ENCODE measurements at places on chromosomes 1 and 21. TPM values are rescaled to one million over a fixed set of nuclear protein-coding genes. Genes with fewer than 3 reads are reported as not detected.

Gene AMY2B
- 1.3 TPM for total RNA-seq

Gene CRB1
- total RNA-seq = not detected

DNA sequence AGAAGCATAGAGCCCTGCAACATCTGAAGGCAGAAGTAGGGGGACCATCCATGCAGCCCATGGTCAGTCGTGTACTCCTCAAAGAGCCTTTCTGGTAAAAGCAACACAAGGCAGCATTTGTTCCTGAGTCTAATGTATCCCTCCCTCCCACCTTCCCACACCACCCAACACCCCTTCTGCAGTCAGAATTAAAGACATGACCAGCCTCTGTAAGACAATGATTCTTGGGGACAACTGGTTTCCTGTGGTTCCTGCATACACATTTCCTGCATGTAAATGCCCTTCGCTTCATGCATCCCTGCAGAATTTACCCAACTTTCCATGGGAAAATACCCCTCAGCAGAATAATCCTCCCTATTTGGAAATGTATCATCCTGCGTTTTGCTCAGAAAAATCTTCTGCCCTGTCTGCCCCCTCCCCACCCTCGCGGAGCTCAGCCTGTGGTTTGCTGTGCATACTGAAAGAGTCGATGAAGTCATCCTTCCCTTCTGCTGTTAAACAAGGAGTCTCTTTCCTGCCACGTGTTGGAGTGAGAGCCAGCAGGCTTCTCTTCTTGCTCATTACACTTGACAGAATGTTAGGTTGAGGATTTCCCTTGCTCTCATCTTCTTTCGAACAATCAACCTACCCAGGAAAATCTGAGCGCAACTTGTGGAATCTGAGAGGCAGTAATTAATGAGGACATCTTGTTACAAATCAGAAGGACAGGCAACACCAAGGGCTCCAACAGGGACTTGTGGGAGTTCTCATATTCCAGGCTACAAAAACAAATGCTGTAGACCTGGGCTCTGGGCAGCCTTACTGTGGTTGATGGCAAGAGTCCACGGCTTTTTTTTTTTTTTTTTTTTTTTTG lies 4.7 kb downstream of the TNN start:
- no peaks in the 10 kb centered on the region for H3K36me3 ChIP-seq
- no peaks in the 10 kb centered on the region for H3K4me1 ChIP-seq
- no peak for DNase-seq
- H3K27ac ChIP-seq = no peak overlapping the region
- no peak overlapping the region for H3K4me3 ChIP-seq

DNA sequence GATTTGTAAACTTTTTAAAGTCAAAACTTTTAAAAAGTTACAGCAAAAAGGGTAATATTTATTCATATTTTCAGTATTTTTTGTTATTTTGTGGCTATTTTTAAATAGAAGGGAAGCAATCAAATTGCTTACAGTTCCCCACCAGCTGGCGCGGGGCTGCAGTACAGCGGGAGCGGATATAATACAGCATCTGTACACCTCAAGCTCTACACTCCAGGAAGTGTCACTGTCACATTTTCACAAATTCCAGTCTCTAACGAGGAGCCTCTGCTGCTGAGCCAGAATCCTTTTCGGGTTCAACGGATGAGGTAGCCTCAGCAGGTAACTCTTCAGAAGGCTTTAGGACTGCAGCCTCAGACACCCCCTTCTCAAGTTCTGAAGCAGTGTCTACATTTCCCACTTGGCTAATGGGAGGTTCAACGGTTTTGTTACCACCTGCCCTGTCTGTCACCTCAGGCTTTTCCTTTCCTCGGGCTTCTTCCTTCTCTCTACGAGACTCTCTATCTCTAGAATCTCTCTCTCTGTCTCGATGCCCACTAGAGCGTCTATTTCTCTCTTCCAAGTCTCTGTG lies 11.7 kb downstream of the SOD1 start:
- peaks cover 4% of the 10 kb centered on the region for H3K4me1 ChIP-seq
- no peak overlapping the region for H3K27ac ChIP-seq
- DNase-seq = no peak
- H3K36me3 ChIP-seq = peaks cover 34% of the 10 kb centered on the region
- H3K4me3 ChIP-seq = no peak overlapping the region

GRCh38 chr1:240646571-240647240 lies 34.8 kb upstream of the GREM2 start:
- H3K27me3 ChIP-seq = no peaks in the 10 kb centered on the region
- no peaks in the 10 kb centered on the region for H3K4me1 ChIP-seq
- no peak overlapping the region for H3K27ac ChIP-seq
- no peak overlapping the region for H3K4me3 ChIP-seq

GRCh38 chr1:167746988-167747655 lies 25.3 kb downstream of the MPZL1 start:
- no peak overlapping the region for H3K27ac ChIP-seq
- no peak overlapping the region for H3K4me3 ChIP-seq
- DNase-seq = no peak
- peaks cover 42% of the 10 kb centered on the region for H3K4me1 ChIP-seq
- no peaks in the 10 kb centered on the region for H3K27me3 ChIP-seq

- H3K27me3 ChIP-seq = no peaks in the 10 kb centered on the region
- H3K4me1 ChIP-seq = no peaks in the 10 kb centered on the region
- DNase-seq = no peak
- H3K27ac ChIP-seq = no peak overlapping the region
- no peaks in the 10 kb centered on the region for H3K36me3 ChIP-seq
Measured at GRCh38 chr1:78355656-78356055, 135.1 kb upstream of the PTGFR start.

- H3K27me3 ChIP-seq = no peaks in the 10 kb centered on the region
- H3K4me3 ChIP-seq = no peak overlapping the region
- no peaks in the 10 kb centered on the region for H3K36me3 ChIP-seq
- no peaks in the 10 kb centered on the region for H3K4me1 ChIP-seq
- no peak for DNase-seq
Measured at GRCh38 chr21:35234725-35235124, 185.6 kb upstream of the RUNX1 start.

Data from HepG2 (cell line).